Large intestine (tissue), 12 donors: ENCODE measurements at places on chromosomes 5 and 9. TPM values are rescaled to one million over a fixed set of nuclear protein-coding genes. Genes with fewer than 3 reads are reported as not detected.

Gene BSPRY
- 9.5 TPM for polyA plus RNA-seq

Gene ZBTB26
- 11.4 TPM for polyA plus RNA-seq

DNA sequence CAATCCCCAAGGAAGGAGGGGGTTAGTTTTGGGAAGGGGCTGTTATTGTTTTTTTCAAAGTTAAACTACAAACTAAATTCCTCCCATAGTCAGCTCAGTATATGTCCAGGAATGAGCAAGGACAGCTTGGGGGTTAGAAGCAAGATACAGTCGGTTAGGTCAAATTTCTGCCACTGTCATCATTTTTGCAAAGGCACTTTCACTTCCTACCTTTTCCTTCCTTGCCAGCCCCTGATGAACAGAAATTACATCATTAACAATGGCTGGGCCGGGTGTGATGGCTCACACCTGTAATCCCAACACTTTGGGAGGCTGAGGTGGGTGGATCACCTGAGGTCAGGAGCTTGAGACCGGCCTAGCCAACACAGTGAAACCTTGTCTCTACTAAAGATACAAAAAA, 51.5 kb upstream of the HRH2 start:
- no peak overlapping the region for H3K4me3 ChIP-seq
- no peak for DNase-seq

Gene SH3RF2
- polyA plus RNA-seq: 31.9 TPM

- no peaks in the 10 kb centered on the region for H3K36me3 ChIP-seq
- no peak overlapping the region for H3K4me3 ChIP-seq
- peaks cover 4% of the 10 kb centered on the region for H3K4me1 ChIP-seq
- peaks cover 3% of the 10 kb centered on the region for H3K27me3 ChIP-seq
- no peak overlapping the region for H3K27ac ChIP-seq
- DNase-seq: no peak
These were observed 1.6 kb upstream of the GDA start for GRCh38 chr9:72147676-72148075.

Gene PCDHGB7
- polyA plus RNA-seq: 3.6 TPM

- H3K4me1 ChIP-seq: no peaks in the 10 kb centered on the region
- no peaks in the 10 kb centered on the region for H3K27me3 ChIP-seq
- no peak overlapping the region for H3K4me3 ChIP-seq
- no peak overlapping the region for H3K27ac ChIP-seq
These were observed 14.9 kb downstream of the ADAMTSL1 start for GRCh38 chr9:18488886-18489285.

DNA sequence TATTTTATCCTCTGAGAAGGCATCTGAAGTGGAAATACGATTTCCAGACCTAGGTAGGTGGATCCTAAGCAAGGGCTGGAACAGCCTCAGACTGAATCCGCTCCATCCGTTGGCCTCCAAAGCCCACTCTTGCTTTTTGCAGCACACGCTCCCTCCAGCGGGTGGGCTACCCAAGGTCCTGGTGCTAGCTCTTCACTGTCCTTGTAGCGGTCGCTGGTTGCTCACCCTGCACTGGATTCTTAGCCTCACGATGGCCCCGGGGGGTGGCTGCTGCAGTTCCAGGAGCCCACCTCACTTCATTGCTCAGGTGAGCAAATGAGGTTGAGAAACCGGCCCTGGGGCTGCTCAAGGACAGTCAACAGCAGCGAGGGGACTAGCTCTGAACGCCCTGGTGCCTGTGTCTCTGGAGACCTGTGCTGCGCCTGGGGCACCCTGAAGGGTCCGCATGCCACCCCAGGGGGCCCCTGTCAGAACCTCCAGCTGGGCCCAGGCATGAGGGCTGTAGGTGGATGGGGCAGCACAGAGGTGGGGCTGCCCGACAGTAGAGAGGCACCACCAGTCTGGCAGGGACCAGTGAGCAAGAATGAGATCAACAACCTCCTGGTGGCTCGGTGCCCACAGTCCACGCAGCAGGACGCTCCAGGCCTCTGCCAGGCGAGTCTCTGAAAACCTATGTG, 4.3 kb downstream of the MGAT4B start:
- no peaks in the 10 kb centered on the region for H3K27me3 ChIP-seq
- H3K4me1 ChIP-seq: peaks cover 29% of the 10 kb centered on the region
- H3K36me3 ChIP-seq: peaks cover 46% of the 10 kb centered on the region
- no peak for DNase-seq
- no peak overlapping the region for H3K27ac ChIP-seq
- no peak overlapping the region for H3K4me3 ChIP-seq

- peak; percentile 20 for DNase-seq
- H3K4me3 ChIP-seq: no peak overlapping the region
- no peaks in the 10 kb centered on the region for H3K4me1 ChIP-seq
These were observed 1062.6 kb downstream of the NR2F1-AS1 start for GRCh38 chr5:92518318-92518904.

GRCh38 chr9:121607434-121608167, 43.8 kb upstream of the DAB2IP start:
- peaks cover 12% of the 10 kb centered on the region for H3K4me1 ChIP-seq
- DNase-seq: no peak
- no peak overlapping the region for H3K4me3 ChIP-seq
- H3K27me3 ChIP-seq: no peaks in the 10 kb centered on the region
- H3K27ac ChIP-seq: no peak overlapping the region

GRCh38 chr5:17294639-17295311, 77.3 kb downstream of the BASP1 start:
- no peak overlapping the region for H3K27ac ChIP-seq
- H3K4me3 ChIP-seq: no peak overlapping the region
- no peaks in the 10 kb centered on the region for H3K27me3 ChIP-seq
- H3K4me1 ChIP-seq: no peaks in the 10 kb centered on the region

Gene SLC1A3
- 4.2 TPM for polyA plus RNA-seq

GRCh38 chr5:159899067-159900049, 16.9 kb upstream of the ADRA1B start:
- DNase-seq: no peak
- H3K27ac ChIP-seq: no peak overlapping the region
- no peaks in the 10 kb centered on the region for H3K36me3 ChIP-seq
- peaks cover 14% of the 10 kb centered on the region for H3K27me3 ChIP-seq
- H3K4me3 ChIP-seq: no peak overlapping the region

Gene CHSY3
- 1.7 TPM for polyA plus RNA-seq
